ENCODE measurements at places on chromosomes 1 and 21. TPM values are rescaled to one million over a fixed set of nuclear protein-coding genes. Genes with fewer than 3 reads are reported as not detected.

MAP3K21 gene
- 0.22 TPM for total RNA-seq

- no peak for ATAC-seq
Observed at GRCh38 chr1:42504535-42505128, 41.5 kb downstream of the CCDC30 start.

GRCh38 chr1:164983023-164983650 lies 373.4 kb downstream of the LMX1A start:
- no peak for ATAC-seq

DNA sequence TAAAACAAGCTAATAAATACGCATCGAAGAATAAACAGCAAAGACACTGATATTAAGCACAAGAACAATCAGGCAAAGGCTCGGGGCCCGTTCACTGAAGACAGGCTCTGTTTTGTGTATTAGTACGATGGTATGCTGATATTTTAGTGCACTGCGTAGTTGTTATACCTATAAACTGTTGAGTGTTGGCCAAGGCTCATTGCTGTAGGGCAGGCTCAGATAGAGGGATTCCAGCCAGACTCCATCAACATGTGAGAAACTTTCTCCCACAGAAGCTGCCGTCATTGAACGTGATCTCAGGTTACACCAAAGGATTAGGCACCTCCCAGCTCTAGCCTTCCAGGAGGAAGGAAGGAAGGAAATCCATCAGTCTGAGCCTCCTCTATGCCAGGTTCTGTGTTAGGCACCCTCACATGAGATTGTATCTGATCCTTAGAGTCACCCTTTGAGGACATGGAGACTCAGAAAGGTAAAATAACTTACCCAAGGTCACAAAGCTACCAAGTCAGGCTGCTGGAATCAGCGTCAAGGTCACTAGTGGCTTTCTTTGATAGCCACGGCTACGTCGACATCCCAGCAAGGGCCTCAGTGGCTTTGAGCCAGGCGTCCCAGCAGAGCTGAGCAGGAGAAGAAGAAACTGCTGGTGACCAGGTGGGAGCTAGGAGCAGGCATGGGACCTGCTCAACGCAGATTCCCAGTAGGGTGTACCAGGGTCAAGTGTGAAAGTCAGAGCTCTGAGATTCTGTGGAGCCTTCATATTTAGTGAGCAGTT lies 14.8 kb downstream of the BCAR3 start:
- ATAC-seq: no peak

GRCh38 chr1:91783423-91784170 lies 102.4 kb downstream of the TGFBR3 start:
- no peak for ATAC-seq

CD101 gene
- total RNA-seq: 1.2 TPM

GRCh38 chr1:199089393-199090122 lies 450.7 kb downstream of the PTPRC start:
- ATAC-seq: no peak

GRCh38 chr1:37288900-37289299 lies 185.5 kb upstream of the ZC3H12A start:
- ATAC-seq: no peak

DNA sequence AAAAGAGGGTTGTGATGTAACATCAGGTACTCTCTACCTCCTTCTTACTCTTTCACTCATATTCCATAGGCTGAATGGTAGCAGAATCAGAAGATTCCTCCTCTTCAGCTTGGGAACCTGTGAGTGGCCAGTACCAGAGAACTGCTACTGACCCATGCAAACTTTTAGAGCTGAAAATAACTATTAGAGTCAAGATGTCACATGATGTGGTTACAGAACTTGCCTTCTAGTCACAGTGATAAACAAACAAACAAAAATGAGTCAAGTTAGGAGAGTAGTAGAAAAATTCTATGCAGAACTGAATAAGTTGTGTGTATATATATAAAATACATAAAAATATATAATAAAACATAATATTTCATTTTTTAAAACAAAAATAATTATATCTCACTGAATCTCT lies 47.6 kb upstream of the RGS1 start:
- ATAC-seq: no peak

DNA sequence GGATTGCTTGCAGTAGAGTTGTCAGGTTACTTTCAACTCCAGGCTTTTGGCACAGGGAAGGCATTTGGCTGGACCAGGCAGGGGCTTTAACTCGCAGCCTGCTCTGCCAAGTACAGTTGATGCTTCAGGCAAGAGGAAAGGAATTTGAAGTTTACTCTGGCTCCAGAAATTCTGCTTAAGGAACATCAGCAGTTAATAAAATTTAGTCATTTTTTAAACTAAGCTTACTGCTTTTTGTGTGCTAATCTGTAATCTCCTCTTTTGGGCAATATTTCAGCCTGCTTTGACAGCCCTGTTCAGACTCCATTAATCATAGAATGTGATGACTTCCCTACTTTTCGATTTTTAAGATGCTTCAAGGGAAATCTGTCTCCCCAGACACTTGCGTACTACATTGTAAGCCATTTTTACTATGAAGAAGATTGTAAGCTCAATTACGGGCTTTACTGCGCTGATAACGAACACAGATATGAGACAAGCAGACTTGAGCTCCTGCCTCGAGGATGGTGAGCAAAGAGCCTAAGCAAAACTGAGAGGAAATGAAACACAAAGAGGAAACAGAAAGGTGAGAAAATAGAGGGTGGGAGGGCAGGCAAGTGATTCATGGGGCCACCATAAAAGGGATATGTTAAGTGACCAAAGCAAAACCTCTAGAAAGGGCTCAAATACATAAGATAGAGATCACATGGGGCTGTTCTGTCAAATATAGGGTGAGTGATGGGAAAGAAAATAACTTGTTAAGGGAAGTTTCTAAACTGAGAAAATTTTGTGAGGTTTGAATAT lies 76.6 kb upstream of the VAV3 start:
- ATAC-seq: peak; percentile 12

- peak; percentile 52 for ATAC-seq
Observed at GRCh38 chr1:233326811-233327650, 493 bp upstream of the MAP3K21 start.
